ENCODE measurements at places on chromosomes 1 and 21.

DNA sequence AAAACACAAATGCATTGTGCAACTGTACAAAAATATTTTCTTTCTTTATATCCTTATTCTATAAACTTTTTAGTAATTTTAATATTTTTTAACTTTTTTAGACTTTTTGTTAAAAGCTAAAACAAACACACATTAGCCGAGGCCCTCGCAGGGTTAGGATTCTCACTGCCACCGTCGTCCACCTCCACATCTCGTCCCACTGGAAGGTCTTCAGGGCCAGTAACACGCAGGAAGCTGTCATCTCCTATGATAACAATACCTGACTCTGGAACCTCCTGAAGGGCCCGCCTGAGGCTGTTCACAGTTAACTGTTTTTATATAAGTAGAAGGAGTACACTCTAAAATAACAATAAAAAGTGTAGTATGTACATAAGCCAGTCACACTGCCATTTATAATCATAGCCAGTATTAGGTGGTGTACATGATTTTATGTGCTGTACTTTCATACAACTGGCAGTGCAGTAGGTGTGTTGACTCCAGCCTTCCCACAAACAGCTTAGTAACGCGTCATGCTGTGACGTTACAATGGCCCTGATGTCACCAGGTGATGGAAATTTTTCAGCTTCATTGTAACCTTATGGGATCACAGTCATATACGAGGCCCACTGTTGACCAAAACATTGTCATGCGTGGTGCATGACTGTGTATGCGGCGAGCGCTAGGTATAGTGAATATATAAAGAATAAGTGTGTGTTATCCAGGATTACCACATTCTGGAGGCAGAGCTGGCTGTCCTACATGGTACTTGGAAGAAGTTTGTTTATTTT lies 8.8 kb downstream of the TFF2 start:
- DNase-seq, result no peak

DNA sequence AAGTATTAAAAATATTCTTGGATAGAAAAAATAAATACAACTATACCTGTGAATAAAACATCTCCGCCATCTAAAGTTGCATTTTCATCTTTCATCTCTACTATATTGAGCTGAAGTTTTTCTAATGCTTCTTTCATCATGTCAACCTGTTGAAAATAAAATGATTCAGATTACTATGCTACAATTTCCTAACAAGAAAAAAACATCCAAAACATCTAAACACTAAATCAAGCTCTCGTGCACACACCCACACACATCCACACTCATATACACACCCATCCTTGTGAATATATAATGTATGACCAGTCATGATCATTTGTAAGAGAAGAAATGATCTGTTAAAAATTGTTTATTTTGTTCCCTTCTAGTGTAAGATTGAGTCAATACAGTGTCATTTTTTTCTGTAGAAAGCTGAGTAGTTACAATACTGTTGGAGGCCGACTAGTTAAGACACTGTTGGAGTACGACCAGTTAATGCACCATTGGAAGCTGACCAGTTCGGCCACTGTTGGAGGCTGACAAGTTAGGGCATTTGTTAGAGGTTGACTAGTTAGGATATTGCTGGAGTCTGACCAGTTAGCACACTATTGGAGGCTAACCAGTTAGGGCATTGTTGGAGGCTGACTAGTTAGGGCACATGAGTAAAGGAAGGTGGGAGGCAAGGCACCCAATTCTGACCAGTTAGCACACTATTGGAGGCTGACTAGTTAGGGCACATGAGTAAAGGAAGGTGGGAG lies 82.4 kb upstream of the BCL10 start:
- DNase-seq, result no peak

- DNase-seq, result no peak
Measured at GRCh38 chr1:77643456-77643855, 39.0 kb downstream of the ZZZ3 start.

DNA sequence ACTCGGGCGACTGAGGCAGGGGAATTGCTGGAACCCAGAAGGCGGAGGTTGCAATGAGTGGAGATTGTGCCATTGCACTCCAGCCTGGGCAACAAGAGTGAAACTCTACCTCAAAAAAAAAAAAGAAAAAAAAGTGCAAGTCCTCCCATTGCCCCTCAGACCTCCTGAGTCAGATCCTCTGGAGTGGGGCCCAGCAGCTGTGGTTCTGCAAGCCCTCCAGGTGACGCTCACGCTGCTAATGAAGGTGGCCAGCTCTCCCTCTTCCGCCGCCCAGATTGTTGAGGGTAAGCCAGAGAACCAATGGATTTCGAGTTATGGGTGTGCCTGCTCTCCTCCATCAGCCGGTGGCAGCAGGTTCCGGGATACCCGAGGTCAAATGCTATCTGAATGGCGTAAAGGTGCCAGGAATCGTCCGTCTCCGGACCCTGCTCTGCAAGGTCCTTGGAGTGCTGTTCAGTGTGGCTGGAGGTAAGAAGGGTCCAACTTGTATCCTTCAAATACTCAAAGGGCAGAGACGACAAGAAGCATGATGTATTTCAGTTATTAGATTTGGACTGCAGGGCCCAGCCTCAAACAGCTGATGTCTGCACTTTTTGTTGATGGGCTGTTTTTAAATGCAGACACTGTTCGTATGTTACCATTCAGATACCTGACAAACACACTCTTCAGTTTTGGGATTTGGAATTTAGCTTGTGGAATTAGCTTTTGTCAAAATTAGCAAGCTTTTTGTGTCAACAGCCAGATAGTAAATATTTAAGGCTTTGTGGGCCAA lies 17.6 kb downstream of the CLCN6 start:
- no peak for DNase-seq

- peak; percentile 30 for DNase-seq
Measured at GRCh38 chr1:93595266-93595665, 86.4 kb downstream of the BCAR3 start.

DNA sequence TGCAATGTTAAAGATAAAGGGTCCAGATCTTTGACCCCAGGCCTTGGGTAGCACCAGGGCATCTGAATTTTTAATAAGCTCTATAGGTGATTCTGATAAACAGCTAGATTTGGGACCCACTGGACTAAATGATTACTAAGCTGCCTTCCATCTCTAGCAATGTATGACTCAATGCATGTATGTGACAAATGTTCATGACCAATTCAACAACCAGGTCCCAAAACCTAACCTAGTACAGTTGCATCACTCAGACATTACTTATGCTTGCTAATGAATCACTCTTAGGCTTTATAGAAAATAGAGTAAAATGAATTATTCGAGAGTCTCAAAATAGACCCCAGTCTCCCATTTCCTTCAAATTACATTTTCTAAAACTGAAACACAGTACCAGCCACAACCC lies 35.5 kb downstream of the RCAN1 start:
- DNase-seq, result peak; percentile 72

DNA sequence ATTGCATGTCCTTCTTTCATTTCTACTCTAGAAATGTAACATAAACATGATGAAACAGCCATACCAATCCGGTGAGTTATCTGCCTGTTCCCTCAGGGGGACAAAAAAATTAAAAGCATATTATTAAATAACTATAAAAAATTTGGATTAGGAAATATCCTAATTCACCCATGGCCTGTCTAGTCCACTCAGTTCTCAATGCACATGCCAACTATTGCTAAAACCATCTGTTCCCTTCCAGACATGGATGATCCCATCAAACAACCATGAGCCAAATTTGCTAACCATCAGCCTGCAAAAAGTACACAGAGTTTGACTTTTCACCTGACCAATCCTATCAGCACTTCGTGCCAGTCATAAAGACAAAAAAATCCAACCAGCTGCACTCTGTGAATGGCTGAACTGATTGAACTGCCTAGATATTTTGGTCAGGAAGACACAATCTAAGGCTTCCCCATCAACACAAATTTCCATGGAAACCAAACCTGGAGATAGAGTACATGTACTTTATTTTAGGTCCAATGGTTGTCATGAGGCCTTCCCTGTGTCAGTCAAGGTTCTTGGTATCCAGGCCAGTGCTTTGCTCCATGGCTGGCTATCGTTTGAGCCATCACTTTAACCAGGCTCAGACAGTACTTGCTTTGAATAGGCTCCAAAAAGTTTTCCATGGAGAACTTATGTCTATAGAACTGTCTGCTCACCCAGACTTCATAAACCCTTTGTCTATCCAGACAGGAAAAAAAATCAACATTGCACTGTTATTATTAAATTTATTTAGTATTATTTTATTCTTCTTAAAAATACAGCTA lies 570.8 kb downstream of the LTN1 start:
- no peak for DNase-seq

DNA sequence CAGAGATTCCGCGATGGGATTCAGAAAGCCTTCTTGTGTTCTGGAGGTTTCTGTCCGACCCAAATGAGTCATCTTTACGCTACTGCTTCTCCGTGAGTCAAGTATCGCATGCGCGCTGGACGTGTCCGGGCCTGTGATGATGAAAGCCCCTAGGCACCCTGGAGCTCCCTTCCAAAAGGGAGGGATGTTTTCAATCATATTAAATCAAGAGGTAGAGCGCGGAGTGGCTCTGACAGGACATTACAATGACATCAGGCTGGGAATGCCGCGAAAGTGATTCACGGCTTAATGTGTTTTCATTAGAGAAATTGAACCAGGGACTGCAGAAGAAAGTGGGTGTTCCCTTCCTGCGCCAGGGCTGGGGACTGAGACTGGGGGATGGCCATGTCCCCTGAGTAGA lies 48.5 kb downstream of the AJAP1 start:
- DNase-seq, result peak; percentile 71

GRCh38 chr1:1438531-1439381 lies 3.3 kb downstream of the VWA1 start:
- no peak for DNase-seq

DNA sequence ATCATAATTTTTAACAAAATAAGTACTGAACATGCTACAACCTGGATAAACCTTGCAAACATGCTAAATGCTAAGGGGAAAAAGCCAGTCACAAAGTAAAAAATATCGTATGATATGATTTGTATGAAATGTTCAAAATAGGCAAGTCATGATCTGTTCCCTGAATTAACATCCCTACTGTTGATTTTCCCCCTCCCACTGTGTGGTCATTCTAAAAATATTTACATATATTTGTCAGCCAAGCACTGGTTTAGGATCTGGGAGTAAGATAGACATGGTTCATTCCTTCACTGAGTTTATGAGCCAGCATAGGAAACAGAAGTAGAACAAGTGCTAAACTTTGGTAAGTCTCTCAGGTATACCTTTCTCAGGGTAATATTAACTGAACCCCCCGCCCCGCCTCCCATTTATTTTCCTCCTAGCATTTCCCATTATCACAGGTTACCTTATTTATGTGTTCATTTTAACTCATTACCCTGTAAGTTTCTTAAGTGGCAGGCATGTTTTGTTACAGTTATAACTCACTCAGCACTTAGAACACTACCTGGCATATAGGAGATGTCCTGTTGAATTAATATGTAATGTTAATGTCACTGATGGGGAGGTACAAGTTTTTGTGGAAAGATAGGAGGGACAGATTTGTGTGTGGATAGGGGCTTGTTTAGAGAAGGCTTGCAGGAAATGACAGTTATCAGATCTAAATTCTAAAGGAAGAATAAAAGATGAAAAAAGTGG lies 12.3 kb downstream of the UQCRH start:
- DNase-seq, result peak; percentile 42

DNA sequence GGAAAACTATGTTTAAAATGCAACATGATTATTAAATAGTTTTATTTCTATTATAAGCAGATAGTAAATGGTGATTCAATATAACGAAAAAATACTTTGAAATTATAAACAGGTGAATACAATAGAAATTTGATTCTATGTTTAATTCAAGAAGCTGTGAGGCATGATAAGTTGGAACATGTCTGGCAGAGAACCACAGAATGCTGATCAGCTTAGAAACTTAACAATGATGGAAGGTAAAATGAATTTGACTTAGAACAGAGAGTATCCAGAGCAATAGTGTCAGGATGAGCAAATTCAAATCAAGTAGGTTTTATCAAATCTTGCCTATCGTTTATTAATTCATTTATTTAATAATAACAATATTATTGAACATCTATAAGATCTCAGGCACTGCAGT lies 83.4 kb upstream of the ADGRL4 start:
- DNase-seq, result no peak

DNA sequence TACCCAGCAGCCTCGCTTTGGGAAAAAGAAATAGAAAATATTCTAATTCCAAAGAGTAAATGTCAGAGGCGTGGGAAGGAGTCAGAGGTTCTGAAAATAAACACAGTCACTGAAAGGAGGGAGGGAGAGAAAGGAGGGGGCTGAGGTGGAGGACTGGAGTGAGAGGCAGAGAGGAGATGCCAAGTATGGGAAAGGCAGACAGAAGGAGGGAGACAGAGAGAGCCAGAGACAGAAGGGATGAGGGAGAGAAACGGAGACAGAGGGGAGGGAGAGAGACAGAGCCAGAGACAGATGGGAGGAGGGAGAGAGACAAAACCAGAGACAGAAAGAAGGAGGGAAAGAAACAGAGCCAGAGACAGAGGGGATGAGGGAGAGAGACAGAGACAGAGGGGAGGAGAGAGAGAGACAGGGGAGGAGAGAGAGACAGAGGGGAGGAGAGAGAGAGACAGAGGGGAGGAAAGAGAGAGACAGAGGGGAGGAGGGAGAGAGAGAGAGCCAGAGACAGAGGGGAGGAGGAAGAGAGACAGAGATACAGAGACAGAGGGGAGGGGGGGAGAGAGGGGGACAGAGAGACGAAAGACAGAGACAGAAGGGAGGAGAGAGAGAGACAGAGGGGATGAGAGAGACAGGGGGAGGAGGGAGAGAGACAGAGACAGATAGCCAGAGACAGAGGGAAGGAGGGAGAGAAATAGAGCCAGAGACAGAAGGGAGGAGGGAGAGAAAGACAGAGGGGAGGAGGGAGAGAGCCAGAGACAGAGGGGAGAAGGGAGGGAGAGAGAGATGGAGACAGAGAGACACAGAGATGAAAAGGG lies 525.5 kb downstream of the MATN1 start:
- DNase-seq, result no peak

- no peak for DNase-seq
Measured at GRCh38 chr1:35714921-35715567, 3.6 kb downstream of the C1orf216 start.

GRCh38 chr21:43196826-43197225 lies 28.0 kb downstream of the CRYAA start:
- DNase-seq, result peak; percentile 7

DNA sequence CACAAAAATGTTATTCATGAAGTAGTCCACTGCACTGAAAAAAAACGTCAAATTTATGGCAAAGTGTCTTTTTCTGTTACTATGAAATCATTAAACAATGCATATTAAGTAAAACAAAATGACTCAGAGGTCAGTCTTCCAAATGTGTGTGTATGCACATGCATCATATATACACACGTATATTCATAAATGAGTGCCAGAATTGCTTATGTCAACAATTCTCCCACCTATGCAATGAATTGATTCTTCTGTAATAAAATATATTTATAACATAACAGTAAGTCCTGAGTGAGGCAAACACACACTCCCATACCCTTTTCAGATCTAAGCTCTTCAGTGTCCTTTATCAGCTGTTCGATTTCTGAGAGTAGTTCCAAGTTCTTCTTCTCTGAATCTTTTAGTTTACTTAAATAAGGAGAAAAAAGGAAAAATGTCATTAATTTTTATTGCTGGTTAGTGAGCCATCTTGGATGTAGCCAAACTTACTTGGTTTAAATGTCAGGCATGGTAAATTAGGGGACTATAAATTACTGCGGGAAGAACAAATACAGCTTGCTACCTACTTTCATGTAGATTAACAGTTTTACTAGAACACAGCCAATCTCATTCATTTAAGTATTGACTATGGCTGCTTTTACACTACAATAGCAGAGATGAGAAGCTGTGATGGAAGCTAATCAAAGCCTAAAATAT lies 131.9 kb downstream of the COQ8A start:
- DNase-seq, result no peak

GRCh38 chr1:50108497-50109059 lies at the start of gene ELAVL4:
ELAVL4 (plus strand) TSS chr1:50108920; CDS start chr1:50109190, 270 bp downstream.
- no peak for DNase-seq
